ENCODE measurements at places on chromosomes 11 and 22. TPM values are rescaled to one million over a fixed set of nuclear protein-coding genes. Genes with fewer than 3 reads are reported as not detected.

The DRD4 gene
- total RNA-seq = 0.72 TPM

GRCh38 chr11:9210224-9210921 is 54.8 kb downstream of the DENND5A start:
- no peak overlapping the region for H3K27ac ChIP-seq
- no peak for DNase-seq
- H3K4me1 ChIP-seq = peaks cover 5% of the 10 kb centered on the region
- peaks cover 2% of the 10 kb centered on the region for H3K36me3 ChIP-seq

GRCh38 chr11:72575533-72576242 is 98.5 kb downstream of the PDE2A start:
- no peak overlapping the region for H3K4me3 ChIP-seq
- H3K27ac ChIP-seq = no peak overlapping the region
- H3K4me1 ChIP-seq = no peaks in the 10 kb centered on the region
- H3K36me3 ChIP-seq = peaks cover 16% of the 10 kb centered on the region
- no peaks in the 10 kb centered on the region for H3K27me3 ChIP-seq

GRCh38 chr11:95166781-95167180 is 64.2 kb downstream of the SESN3 start:
- no peaks in the 10 kb centered on the region for H3K27me3 ChIP-seq
- no peak overlapping the region for H3K27ac ChIP-seq
- peaks cover 9% of the 10 kb centered on the region for H3K4me1 ChIP-seq
- DNase-seq = no peak

The IFT27 gene
- total RNA-seq = 47.3 TPM

DNA sequence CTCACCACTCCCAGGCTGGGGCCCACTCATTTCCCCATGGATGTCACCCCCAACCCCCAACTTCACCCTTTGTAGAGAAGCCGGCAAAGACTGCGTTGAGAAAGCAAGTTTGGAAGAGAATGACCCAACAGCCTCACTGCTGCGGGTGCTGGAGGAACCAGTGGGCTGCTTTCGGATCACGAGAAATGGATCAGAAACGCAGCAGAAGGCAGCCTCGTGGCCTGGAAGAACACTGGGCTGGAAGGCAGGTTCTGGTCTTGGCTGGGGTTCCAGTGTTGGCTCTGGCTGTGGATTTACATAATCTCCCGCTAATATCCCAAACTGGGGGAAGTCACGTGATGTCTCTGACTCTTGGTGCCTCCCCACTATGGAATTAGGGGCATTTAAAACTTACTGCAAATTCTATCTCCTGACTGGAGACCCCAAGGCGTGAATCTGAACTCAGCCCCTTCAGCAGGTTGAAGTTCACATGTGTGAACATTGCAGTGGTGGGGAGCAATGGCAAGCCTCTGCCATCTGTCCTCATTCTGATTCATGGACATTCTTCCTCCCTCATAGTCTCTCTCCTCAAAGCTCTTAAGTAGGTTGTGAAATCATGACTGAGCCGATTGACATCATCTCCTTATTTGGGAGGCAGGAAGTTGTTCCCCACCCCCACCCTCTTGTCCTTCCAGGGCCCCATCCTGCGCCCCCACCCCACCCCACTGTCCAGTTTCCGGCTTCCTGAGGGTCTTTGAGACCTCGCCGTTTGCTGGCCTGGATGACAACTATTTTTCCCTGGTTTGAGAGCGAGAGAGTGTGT is 37.0 kb upstream of the TIMP3 start:
- H3K4me3 ChIP-seq = no peak overlapping the region
- peak overlapping the region; percentile 81 for H3K27ac ChIP-seq
- no peaks in the 10 kb centered on the region for H3K27me3 ChIP-seq
- DNase-seq = peak; percentile 43
- no peaks in the 10 kb centered on the region for H3K36me3 ChIP-seq

- no peak overlapping the region for H3K27ac ChIP-seq
- no peak overlapping the region for H3K4me3 ChIP-seq
- DNase-seq = no peak
- peaks cover 37% of the 10 kb centered on the region for H3K36me3 ChIP-seq
- peaks cover 98% of the 10 kb centered on the region for H3K27me3 ChIP-seq
- peaks cover 40% of the 10 kb centered on the region for H3K4me1 ChIP-seq
Observed at GRCh38 chr11:31803813-31804311, 7.3 kb downstream of the PAX6 start.

The TREH gene
- total RNA-seq = not detected
